Adipocyte (in vitro differentiated cells): ENCODE measurements at places on chromosomes 16 and 17.

- no peak for DNase-seq
These were observed 43.5 kb downstream of the BEAN1 start for GRCh38 chr16:66470556-66470955.

GRCh38 chr17:33131620-33132019 is 140.0 kb downstream of the SPACA3 start:
- DNase-seq = no peak

DNA sequence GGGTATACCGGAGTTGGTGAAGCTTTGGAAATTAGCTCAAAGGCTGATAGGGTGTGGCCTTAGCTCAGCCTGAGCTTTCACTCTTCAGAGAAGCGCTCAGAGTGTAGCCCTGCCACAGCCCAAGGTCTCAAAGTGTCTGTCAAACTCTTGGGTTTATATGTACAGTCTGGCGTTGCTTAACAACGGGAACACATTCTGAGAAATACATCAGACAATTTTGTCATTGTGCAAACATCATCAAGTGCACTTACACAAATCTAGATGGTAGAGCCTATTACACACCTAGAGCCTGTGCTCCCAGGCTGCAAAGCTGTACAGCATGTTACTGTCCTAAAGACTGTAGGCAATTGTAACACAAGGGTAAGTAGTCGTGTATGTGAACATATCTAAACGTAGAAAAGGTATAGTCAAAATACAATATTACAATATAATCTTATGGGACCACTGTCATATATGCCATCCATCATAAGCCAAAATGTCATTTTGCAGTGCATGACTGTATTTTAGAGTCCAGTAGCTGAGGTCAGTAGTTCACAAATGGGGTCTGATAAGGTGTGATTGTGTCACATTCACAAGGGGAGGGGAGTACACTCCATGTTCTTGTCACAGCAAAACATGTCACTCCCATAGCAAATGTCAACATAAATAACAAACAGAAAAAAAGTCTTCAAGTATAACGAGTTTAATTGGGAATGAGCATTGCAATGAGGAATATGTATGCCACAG is 20.6 kb downstream of the CHAD start:
- no peak for DNase-seq

DNA sequence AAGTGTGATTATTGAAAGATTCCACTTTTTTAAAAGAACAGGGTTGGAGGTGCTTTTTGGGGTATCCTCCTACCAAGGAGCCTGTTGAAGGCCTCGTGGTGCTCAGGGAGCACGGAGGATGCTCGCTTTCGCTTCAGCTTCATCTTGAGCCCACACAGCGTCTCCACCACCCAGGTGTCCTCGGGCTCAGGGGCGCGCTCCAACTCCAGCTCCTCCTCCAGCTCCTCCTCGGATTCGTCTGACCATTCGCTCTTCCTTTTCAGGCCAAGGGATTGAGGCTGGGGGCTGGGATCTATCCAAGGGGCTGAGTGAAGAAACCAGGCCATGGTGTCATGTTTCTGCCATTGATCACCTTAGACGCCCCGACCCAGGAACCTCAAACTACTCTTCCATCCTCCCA is 1.2 kb downstream of the SPDYE4 start:
- DNase-seq = no peak

DNA sequence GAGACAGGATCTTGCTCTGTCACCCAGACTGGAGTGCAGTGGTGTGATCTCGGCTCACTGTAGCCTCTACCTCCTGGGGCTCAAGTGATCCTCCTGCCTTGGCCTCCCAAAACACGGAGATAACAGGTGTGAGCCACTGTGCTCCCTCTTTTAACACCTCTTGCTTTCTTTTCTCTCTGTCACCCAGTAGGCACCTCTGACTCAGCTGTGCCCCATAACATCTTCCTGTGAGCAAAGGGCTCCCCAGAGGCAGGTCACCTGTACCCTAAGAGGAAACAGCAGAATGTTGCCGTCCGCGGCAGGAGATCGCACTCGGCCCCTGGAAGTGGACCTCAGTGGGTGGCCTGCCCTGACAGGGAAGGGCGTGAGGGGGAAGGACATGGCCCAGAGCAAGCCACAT is 918 bp upstream of the NLRC3 start:
- DNase-seq = no peak
